NCI-H2081 (cell line): ENCODE measurements at places on chromosomes 7 and 10.
A peak's percentile ranks its signal among the peaks of the same experiment; 100 is the strongest.

GRCh38 chr7:157690058-157690832 lies 353.4 kb downstream of the DNAJB6 start:
- DNase-seq = peak; percentile 56

- DNase-seq = no peak
Observed at GRCh38 chr7:155569681-155570080, 23.3 kb upstream of the CNPY1 start.

DNA sequence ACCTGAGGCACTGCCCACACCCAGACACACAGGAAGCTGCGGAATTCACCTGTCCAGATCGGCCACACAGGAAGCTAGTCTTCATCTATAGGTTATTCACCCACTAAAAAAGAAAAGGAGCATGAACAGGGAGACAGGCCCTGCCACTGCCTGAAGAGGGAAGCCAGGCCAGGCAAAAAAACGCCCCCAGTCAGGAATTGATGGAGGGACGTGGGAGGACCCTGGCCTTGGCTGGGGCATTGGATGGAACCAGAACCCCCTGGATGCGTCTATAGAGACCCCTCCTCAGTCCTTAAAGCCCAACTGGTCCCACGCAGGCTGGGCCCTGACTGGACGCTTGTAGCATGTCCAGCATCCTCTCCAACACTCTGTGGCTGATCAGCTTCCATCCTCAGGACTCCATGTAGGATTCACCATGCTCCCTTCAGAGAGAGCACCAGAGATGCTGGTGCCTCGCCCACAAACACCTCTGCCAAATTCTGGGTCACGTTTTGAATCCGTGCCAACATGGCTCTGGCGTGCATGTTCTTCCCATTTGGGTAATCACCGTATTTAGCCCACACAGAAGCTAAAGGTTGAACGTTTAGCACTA lies 259.3 kb upstream of the TCERG1L start:
- DNase-seq = no peak

DNA sequence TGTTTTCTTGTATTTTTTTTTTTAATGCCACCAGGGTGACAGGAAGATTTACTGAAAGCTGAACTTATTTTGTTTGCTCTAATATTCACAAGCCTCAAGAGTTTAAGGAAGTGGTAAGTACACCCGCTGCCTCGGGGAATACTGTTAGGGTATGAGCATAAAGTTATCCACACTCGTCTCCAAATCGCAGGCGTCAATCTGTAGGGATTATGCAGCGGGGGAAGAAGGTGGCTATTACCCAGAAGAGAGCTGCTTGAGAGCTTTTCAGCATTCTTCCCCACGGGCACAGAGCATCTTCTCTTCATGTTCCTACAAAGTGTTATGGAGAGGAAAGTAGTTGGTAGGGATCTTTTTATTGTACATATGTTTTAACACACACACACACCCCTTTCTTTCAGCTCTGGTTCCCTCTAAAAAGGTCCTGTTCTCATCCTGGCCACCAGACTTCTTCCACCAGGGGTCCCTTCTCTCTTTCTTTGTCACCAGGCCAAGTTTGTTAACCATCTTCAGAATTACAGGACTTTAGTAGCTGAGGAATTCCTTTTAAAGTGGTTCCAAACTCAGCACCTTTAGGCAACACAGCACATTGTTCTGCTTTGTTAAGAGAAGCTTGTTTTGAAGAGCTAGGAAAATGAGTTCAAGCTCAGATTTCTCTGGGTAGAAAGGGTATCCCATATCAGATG lies 411.6 kb upstream of the GALNT17 start:
- no peak for DNase-seq

DNA sequence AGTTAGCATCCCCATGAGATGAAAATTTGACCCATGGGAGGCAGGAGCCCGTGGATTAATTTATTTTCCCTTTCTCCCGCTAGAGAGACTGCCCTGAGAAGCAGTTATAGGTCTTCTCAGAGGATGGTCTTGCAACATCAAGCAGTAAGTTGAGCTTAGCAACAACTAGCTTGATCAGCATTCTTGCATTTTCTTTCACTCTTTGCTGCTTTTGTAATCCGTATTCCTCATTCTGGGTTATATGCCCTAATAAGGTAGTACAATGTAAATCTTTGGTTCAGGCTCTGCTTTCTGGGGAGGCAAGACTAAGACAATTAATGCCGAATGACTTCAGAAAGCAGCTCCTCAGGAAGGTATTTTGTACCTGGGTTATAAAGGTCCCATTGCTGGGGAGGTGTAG lies 146.8 kb downstream of the FZD1 start:
- no peak for DNase-seq

DNA sequence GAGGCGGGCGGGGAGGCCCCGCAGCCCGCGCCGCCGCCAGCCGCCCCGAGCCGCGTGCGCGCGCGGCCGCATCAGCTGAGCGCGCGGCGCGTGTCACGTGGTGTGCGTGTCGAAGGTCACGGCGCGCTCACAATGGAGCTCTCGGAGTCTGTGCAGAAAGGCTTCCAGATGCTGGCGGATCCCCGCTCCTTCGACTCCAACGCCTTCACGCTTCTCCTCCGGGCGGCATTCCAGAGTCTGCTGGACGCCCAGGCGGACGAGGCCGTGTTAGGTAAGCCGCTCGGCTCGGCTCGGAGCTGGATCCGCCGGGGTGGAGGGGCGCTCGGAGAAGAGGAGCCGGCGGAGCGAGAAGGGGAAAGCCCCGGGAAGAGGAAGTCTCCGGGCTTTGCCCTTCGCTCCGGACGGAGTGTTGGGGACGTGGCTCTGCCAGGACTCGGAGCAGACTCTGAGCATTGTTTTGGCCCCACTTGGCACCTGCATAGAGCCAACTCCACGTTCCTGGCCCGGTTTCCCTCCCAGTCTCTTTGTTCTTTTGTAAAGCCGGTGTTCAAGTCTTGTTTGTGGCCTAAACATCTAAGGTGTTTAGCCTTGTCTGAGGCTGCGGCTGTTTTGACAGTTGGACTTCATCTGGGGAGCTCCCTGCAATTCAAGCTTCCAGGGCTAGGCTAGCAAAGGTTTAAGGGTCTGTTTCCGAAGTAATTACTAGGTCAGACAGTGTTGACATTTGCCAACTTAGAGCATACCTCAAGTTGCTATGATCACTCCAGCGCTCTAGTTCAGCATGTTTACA lies at the start of gene COMMD3:
Gene COMMD3, plus strand, starts transcription at position 103 of the 790 bp plus-strand sequence. Its CDS starts 30 bp downstream, at position 133.
- peak; percentile 84 for DNase-seq

DNA sequence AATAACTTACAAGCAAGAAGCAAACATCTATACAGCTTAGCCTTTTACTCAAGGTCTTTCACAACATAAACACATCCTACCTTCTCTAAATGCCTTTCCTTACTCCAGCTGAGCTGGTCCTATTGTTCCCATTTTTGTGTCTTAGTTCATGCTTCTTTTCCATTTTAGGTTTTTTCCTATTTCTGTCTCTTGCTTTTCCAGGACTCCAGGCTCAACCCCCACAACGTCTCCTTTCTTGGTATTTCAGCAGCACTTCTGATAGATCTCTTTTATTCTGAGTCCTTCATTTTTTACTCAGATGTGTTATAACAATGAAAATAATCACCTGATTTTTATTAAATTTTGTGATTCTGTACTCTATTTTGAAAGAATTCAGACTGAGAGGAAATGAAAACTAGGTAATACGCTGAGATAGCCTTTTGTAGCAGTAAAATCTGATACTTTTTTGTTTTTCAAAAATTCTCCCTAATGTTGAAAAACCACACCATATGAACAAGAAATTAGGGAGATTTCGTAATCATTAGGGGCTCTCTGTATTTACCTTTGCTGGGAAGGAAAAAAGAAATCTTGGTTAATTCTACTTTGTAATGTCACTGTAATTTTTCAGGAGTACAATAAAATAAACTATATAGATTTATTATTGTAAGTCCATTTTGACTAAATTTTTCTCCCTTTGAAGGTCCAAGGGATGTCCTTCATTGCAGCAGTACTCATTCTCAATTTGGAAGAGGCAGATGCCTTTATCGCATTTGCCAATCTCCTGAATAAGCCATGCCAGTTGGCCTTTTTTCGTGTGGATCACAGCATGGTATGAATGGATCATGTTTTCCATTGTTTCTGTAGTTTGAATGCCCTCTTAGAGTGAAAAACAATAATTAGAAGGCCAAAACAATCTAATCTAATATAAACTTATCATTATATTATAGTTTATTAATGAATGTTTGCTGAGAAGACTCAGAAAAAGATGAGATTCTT lies 24.0 kb upstream of the HELLS start:
- DNase-seq = no peak

DNA sequence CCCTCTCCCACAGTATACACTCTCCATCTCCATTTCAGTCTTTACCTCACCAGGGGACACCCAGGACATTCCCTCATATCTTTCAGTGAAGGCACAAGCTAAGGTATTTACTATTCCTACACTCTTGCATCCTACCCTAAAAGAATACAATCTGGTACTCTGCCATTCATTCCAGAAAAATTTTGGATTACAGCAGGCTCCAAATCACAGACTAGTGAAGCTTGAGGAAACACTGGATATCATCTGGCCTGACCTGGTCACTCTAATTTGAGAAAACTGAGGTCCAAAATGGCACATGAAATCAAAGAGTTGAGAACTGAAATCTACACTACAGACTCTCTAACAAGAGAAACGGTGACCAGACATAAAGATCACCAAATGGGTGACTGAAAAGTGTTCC lies 61.7 kb downstream of the CREB3L2 start:
- DNase-seq = no peak

DNA sequence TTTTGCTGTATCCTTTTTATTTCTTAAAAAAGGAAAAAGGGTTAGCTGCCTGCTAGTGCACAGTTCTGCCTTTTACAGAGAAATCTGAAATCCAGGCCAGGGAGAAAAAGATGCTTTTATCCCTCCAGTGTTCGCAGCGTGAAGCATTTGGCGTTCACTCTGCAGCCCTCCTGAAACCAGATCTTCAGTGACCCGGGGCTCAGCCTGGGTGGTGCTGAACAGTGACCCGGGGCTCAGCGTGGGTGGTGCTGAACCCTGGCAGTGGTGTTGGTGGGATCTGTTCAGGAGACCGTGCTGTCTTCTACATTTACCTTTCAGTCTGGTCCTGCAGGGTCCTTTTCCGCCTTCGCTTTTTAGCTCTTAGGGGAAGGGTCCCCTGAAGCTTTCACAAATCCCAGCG lies 164.7 kb upstream of the KLF6 start:
- DNase-seq = no peak

- no peak for DNase-seq
Observed at GRCh38 chr10:112883360-112884178, 66.5 kb upstream of the TCF7L2 start.

DNA sequence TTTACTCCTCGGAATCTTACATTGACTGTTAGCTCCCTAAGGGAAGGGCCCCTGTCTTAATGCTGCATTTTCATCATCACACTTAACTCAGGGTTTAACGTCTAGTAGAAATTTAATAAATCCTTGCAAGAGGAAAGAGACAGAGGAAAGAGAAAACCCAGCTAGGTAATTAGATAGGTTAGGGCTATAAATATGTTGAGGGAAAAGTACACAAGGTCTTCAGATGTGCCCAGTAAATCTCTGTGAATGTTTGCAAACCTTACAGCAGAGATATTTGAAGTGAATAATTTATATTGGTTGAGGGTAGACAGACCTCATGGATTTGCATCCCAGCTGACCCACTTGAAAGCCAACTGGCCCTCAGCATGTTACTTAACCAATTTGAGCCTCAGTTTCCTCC lies 315.5 kb upstream of the NPVF start:
- no peak for DNase-seq

- DNase-seq = peak; percentile 73
Observed at GRCh38 chr10:5396556-5397300, 7.9 kb downstream of the TUBAL3 start.

DNA sequence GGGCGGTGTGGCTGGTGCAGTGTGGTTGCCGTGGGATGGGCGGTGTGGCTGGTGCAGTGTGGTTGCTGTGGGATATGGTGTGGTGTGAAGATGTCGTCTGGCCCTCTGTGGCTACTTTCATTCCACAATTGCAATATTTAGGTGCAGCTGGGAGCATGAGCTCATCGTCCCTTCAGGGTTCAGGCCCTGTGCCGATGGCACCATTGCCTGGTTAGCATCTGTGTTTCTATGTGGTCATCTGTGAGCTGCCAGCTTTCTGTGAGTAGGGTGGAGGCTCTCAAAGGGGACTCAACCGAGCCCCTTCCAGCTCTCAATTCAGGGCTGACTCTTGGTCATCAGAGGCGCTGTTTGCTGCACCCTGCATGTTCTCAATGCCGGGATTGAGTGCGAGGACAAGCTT lies 3.6 kb downstream of the ADGRA1 start:
- no peak for DNase-seq

- DNase-seq = no peak
Observed at GRCh38 chr7:16755397-16755796, 1.8 kb downstream of the TSPAN13 start.

DNA sequence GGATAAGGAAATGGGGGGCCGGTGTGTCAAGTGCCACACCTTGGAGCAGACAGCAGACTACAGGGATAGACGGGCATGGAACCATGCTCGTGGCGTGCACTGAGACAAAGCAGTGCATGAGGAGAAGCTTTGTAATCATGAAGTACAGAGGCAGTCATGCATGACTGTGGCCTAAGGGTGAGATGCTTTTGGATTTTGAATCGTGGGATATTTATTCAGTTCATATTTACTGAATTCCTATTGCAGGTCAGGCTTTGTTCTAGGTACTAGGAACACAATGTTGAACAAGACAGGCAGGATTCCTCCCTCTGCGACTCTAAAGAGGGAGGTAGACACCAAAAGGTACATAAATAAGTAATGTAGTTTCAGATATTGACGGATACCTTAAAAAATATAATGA lies 597.6 kb downstream of the PARD3 start:
- no peak for DNase-seq

- DNase-seq = no peak
Observed at GRCh38 chr7:129804111-129804889, 148.5 kb downstream of the UBE2H start.

GRCh38 chr10:43308515-43308914 lies 41.6 kb upstream of the RASGEF1A start:
- DNase-seq = no peak

GRCh38 chr10:113965683-113966082 lies 78.0 kb upstream of the ADRB1 start:
- no peak for DNase-seq

DNA sequence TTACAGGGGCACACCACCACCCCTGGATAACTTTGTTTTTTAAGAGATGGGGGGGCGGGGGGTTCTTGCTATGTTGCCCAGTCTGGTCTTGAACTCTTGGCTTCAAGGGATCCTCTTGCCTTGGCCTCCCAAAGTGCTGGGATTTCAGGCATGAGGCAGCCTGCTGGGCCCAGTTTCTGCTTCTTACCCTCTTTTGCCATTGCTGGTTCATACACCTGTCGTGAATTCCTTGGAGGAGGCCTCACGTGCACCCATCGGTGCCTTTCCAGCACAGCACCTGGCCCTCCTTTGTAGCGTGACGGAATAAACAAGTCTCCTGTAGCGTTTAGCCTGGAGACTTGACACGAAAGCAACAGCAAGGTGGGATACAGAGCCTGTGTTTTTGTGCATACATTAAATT lies 75.5 kb downstream of the CARD11 start:
- DNase-seq = no peak
